ENCODE measurements at places on chromosomes 12 and 14. TPM values are rescaled to one million over a fixed set of nuclear protein-coding genes. Genes with fewer than 3 reads are reported as not detected.
A peak's percentile ranks its signal among the peaks of the same experiment; 100 is the strongest.

The SCNN1A gene
- 0.62 TPM for total RNA-seq

DNA sequence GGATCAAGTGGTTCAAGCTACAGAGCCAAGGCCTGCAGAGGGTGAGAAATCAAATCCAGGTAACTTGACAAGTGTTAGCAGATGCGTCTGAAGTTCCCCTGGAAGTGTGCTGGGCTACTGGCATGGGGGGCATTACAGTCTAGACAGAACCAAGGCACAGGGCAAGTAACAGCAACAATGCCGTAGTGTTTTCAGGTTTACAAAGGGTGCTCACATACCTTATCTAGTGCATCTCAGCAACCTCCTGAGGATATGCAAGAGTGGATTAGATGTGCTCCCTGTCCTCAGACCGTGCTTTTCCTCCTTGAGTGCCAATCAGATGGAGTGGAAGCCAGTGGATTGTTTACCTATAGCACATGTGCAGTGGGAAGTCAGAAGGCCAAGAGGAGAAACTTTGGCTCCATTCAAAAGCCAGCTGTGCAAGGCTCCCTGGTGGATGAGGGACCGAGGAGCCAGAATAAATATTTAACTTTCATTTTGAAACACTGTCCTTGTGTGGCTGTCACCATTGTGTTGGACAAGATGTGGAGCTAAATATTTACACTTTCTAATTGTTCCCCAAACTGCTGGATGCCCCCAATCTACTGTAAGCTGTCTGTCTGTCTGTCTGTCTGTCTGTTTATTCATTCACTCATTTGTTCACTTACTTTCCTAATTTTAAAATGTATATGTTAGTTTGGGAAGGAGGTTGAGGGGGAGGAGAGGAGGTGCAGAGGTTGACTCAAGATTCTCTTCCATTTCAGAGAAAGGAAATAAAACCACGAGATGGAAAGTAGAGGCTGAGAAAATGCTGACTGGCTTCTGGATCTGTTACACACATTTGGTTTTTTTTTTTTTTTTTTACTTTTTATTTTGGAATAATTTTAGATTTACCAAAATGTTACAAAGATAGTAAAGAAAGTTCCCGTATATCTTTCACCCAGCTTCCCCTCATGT, 184.0 kb upstream of the PARP11 start:
- no peak for ATAC-seq

DNA sequence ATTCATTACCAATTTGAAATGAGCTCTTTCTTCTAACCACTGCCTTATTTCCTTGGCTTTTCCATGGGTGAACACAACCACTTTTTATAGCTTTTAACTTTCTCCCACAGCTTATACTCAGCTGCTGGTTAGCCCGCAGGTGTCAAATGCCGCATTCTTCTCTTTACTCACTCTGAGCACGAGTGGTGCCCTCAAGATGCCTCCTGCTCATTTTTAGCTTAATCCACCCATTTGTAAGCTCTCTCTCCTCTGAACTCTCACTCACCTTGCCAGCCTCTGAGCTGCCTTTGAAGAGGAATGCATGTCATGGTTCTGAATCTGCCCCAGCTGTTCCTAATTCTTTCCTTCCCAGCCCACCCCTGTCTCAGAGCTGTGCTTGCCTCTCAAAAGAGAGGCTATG, 449.4 kb upstream of the PRICKLE1 start:
- no peak for ATAC-seq

DNA sequence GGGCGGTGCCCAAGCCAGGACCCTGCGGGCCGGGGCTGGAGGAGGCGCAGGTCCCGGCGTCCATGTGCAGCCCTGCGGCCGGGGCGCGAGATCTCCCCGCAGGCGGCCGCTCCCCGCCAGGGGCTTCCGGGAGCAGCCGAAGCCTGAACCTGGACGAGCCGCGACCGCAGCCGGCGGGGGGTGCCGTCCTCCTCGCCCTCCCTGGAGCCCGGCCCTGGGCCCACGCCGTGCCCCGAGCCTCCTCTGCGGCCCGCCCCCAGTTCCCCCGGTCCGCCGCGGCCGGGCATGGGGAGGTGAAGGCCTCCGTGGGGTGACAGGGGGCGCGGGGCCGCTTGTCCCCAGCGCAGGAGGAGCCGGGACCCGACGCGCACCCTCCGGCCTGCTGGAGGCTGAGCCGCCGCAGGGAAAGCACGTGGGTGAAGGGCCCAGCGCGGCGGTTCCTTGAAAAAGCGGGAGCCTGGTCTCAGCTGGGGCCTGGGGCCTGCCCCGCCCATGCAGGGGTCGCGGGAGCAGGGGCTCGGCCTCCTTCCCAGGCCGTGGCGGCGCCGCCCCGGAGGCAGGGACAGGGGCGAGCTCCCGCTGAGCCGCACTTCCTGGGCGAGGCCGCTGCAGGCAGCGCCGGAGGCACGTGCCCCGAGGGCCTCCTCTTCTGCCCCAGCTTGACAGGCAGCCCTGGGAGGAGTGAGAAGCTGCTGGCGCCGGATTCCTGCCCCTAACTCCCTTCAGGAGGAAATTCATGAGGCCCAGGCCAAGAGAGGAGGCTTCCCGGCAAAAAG, 55.6 kb upstream of the PPP2R5C start:
- ATAC-seq = peak; percentile 79

DNA sequence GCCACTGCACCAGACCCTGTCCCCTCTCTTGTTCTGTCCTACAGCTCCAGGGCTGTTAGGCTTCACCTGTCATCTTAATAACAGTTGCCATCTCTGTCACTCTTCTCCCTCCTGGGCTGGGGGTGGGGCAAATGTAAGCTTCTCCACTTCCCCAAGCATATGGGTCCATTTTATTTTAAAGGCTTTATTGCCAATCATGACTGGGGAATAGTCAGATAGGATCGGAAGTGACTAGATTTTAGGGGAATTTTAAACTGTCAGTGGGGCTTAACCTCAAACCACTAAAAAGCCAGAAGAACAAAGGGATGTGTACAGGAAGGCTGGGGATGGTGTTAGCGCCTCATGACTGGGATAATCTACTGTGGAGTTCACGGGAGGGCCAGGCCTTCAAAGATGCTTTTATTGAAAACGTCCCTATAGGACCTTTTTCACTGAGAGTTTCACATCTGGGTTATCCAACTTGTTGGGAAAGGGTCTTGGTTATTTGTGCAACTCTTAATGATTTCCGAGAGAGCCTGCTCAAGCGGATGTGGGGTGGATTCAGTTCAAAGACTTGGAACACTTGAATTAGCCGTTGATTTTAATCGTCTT, 41.6 kb downstream of the CHST11 start:
- ATAC-seq = no peak

GRCh38 chr14:93173943-93174395, 10.7 kb downstream of the MOAP1 start:
- ATAC-seq = no peak

DNA sequence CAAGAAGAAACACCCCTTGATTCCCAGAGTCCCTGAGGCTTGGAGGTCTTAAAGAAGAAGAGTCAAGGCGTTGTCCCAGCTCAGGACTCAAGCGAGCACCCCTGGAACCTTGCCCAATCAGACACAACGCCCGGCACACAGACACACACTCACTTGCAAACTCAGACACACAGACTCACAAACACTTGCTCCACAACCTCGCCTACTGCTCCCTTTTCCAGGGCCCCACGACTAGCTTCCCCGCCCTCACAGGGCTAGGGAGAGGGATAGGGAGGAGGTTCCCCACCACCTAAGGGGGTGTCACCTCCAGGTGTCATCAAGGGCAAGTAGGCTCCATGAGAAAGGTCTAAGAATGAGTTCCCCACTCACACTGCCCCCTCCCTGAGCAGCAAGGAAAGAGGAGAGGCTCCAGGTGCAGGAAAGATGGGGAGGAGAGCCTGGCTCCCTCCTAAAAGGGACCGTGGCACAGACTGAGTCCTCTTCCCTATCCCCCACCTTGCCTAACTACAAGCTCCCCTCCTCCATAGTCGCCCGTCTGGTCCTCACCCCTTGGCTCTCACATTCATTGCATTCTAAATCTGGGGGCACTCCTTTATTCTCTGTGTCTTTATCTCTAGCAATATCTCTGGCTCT, 717 bp downstream of the WNT10B start:
- ATAC-seq = no peak

DNA sequence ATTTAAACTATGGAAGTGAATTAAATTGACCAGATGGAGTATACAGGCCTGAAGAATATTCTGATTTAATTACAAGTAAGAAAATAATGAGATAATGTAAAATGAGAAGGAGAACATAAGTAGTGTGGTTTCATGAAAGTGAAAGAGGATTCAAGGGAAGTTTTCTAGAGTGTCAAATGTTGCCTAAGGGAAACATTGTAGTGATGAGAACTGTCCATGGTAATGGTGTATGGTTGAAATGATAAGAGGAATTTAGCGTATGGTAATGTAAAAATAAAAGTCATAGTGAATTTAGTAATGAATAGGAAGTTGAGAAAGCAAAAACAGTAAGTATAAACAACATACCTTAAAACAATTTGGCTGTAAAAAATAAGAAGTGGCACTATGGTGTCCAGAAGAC, 1954.6 kb upstream of the FLRT2 start:
- no peak for ATAC-seq

DNA sequence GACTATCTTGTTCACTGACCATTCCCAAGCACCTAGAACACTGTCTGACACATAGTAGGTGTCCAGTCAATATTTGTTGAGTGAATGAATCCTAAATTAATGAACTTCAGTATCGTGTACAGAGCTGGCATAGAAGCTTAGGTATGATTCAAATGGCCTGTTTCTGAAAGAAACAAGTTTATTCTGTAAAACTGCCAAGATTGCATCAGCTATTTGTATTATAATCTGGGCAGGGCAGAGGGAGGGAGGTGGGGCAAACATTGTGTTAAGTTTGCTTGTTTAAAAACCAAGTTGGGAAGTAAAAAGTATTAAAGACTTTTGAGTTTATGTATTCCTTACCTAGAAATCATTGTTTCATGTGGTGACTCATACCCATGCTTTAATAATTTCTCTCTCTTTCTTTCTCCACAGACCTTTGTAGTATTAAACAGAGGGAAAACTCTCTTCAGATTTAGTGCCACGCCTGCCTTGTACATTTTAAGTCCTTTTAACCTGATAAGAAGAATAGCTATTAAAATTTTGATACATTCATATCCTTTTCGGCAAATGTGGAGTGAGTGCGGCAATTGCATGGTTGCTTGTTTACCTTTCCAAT, 92.8 kb downstream of the SCN8A start:
- no peak for ATAC-seq

GRCh38 chr12:108839018-108839889, 18.1 kb downstream of the SSH1 start:
- peak; percentile 46 for ATAC-seq

Measured in gastroesophageal sphincter (tissue), 4 donors.